OCI-LY7 (cell line): ENCODE measurements at places on chromosomes 1 and 21.

DNA sequence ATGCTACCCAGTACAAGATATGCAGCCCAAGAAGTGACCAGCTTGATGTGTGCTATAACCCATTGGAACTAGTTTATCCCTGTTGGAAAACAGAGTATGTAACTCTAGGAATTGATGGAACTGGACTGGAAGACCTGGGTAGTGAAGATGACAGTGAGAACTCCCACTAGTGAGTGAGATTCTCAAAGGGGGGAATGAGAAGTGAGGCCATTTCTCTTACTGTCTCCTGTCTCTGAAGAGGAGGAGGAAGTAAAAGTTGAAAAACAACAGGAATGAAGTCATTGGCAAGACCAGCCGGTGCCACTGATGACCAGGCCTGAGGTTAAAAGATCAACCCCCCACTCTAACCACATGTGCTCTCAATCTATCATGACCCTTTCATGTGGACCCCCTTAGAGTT is 20.9 kb downstream of the PLA2G2F start:
- DNase-seq, result peak; percentile 58

DNA sequence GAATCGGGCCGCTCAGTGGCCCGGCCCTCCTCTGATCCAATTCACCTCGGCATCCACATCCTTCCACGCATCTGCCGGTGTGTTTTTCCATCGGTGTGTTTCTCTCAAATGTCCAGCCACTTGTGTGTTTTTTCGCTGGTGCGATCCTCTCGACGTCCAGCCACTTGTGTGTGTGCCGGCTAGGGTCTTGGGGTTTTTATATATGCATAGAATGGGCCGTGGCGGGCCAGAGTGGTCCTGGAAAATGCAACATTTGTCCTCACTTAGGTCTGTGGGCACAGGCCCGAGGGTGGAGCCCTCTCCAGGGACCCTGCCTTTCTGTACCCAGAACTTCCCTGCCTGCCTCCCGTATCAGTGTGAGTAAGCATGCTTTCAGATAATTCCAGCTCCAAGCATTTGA is 1106.4 kb downstream of the AMY1C start:
- no peak for DNase-seq

- peak; percentile 68 for DNase-seq
Observed at GRCh38 chr1:154497026-154497806, 4.8 kb upstream of the TDRD10 start.

DNA sequence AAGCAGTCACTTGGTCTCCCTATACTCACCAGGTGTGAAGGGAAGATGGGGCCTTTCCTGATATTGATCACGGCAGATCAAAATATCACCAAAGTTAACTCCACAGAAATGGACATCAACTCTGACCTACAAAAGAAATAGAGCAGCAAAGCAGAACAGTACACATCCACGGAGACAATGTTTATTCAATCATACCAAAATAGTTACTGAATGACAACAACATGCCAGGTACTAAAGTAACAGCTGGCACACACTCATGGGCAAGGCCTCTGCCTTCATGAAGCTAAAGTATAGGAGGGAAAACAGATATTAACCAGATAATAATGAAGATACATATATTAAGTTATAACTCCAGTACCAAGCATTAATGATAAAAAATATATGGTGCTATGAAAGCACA is 59.2 kb upstream of the RASAL2 start:
- no peak for DNase-seq

GRCh38 chr1:244341455-244342450 is 110.0 kb downstream of the ADSS2 start:
- no peak for DNase-seq

DNA sequence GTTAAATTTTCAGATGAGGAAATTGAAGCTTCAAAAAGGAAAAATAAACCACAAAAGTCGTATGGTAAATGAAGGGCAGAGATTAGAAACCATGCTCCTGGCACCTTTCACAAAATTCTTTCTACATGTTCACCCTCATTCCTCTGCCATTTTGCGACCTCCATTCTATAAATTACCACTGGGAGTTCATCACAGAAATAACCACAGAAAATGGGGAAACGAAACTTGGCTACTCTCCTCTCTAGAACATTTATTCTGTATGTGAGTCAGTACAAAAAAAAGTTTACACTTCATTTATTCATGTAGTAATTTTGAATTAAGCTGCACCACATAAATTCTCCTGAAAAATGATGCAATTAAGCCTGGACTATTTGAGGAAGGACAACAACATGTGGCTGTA is 320.9 kb upstream of the C1orf87 start:
- DNase-seq, result no peak

DNA sequence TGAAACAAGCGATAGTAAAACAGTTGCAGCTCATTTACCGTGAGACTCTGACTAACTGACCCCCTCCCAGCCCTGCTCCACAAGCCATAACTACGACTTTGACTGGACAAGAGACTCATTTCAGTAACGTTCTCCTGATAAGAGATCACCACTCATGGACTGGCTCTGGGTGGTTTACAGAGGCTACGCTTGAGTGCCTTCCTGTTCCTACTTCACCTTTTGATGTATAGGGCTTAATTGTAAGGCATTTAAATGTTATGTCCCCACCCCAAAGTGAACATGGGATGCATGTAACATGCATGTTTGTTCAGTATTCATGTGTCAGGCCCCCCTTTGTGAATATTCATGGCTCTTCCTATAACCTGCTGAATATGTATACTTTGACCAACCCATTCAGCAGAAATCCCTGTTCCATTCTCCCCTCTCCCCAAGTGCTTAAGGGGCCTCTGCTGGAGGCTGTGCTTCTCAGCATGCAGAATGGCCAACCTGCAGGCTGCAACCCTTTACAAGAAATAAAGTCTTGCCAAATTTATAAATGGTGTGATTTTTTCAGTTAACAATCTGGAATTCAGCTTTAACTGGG is 50.7 kb upstream of the SPOCD1 start:
- peak; percentile 48 for DNase-seq

DNA sequence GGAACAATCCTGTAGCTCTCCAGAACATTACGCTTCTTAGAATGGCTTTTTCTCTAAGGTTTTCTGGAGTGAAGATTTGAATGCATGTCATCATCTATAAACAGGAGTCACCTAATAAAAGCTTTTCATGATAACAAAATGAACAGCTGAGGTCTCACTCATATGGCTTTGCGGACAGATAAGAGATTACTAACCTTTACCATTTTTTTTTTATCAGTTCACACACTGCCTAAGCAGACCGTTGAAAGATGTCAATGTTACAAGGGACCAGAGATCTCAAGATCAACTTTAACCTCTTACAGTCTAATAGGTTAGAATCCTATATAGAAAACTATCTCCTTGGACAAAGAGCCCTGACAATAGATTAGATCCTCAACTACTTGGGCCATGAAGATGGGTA is 41.4 kb downstream of the SCMH1 start:
- no peak for DNase-seq

- DNase-seq, result no peak
Observed at GRCh38 chr1:154222918-154223317, 2.2 kb downstream of the UBAP2L start.
